ENCODE measurements at places on chromosomes 4 and X.
A peak's percentile ranks its signal among the peaks of the same experiment; 100 is the strongest.

- DNase-seq = no peak
These were observed 957.9 kb downstream of the ARAP2 start for GRCh38 chr4:35286434-35286833.

DNA sequence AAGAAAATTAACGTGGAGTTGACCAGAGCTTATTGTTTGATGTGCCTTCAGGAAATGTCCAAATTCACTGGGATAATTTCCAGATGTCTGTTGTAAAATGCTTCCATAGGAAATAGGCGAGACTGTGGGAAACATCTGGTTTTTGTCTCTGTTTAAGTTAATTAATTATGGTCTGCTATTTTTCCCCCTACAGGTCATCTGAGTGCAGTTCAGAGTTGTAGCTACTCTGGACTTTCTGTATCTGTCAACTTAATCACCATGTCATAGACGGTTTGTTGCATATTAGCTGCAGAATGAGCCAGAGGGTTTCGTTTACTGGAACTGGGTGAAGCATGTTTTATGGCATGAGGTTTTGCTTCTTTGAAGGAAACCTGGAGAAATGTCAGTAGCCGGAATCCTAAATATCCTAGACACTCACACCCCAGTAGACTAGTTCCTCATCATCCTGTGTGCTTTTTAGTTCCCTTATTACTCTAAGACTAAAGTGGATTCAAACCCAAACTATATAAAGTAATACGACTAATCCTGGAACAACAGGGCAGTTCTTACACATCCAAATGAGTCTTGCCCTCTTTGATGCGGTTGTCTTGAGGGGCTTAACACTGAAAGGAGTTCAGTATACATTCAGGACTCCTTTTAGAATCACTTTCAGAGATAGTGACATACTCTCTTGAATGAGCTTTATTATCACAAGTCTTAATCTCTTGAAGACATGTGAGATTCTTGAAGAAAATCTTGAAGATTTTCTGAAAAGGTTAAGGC lies 62.5 kb downstream of the PPEF1 start:
- no peak for DNase-seq

DNA sequence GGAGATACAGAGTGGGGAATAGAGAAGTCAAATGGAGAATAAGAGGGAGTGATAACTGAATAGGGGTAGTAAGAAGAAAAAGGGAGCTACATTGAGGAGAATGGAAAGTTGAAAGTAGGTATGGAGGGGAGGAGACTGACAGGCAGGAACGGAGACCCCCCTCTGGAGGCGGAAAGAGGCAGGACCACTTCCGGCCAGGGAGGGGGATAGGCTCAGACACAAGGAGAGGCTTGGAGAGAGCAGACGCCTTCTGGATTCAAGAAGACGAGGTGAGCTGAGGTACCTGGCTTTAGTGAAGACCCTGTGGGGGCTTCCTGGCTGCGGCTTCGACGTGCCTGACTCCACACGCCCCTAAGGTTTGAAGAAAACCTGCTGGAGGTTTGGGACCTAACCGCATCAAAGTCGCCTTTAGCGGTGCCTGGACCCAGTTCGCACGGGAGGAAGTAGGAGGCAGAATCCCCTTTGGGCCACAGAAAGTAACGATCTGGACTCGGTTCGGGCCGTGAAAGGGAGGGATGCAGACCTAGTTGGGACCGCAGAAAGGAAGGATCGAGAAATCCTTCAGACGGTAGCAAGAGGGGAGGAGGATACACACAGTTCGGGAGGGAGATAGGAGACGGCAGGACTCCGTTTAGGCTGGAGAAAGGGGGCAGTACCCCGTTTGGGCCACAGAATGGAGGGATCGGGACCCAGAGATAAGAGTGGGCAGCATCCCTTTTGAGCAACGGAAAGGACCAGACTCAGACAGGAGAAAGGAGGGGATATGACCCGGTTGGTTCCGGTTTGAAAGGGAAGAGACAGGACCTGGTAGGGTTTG lies at the start of gene TRO:
Gene TRO, plus strand, starts transcription at position 215 of the 817 bp plus-strand sequence. CDS start 1,423 bp downstream, outside the sequence.
- DNase-seq = no peak

- no peak for DNase-seq
These were observed 140.9 kb upstream of the ANK2 start for GRCh38 chr4:112908511-112908910.

GRCh38 chr4:52546449-52546848 lies 112.7 kb downstream of the USP46 start:
- no peak for DNase-seq

DNA sequence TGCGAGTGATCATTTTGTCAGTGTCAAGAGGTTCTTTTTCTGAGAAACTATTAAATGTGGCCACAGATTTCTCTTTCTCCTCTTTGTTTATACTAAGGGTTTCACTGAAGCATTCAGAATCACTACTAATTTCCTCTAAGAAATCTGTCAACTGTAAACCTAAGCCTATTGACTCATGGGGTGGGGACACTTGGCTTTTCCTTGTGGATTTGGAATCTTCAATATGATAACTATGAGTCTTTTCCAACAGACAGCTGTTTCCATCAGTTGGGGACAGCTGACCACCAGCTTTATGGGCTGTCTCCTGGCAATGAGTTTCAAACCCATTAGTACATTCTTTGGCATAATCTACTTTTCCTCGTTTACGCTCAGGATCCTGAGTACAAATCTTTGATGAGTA lies 13.8 kb downstream of the PGRMC1 start:
- DNase-seq = no peak

DNA sequence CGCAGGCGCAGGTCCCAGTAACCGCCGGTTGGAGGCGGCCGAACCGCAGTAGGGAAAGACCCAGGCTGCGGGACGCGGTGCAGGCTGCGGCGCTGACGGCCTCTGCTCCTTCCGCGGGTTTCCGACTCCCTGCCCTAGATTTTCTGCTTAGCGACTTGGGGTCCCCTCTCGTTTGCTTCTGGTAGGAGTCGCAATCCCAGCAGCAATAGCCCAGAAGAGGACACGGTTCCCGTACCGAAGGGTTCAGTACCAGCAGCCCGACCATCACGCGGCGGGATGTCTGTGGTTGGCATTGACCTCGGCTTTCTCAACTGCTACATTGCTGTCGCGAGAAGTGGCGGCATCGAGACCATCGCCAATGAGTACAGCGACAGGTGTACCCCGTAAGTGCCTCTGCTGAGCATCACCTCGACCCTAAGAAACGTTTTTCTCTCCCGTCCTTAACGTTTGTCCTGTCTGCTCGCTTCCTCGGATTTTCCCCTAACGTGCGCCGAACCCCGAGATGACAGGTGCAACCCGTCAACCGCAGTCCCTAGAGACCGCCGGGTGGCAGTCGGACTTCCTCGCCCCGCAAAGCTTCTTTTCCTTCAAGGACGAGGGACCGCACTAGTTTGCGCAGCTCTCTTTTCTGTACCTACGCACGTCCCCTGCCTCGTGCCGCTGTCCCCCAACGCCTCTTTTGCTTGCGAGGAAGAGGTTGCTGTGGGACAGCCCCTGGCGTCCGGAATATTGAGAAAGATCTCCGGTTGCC lies at the start of gene HSPA4L:
Gene HSPA4L, plus strand, starts transcription at position 48 of the 751 bp plus-strand sequence. Its CDS starts 229 bp downstream, at position 277.
- DNase-seq = peak; percentile 87

GRCh38 chrX:72382202-72382595 lies 76.5 kb upstream of the CITED1 start:
- DNase-seq = no peak

Data from GM12865 (cell line).